Bronchial epithelial cell (primary cell): ENCODE measurements at places on chromosomes 12 and 14.
A peak's percentile ranks its signal among the peaks of the same experiment; 100 is the strongest.

DNA sequence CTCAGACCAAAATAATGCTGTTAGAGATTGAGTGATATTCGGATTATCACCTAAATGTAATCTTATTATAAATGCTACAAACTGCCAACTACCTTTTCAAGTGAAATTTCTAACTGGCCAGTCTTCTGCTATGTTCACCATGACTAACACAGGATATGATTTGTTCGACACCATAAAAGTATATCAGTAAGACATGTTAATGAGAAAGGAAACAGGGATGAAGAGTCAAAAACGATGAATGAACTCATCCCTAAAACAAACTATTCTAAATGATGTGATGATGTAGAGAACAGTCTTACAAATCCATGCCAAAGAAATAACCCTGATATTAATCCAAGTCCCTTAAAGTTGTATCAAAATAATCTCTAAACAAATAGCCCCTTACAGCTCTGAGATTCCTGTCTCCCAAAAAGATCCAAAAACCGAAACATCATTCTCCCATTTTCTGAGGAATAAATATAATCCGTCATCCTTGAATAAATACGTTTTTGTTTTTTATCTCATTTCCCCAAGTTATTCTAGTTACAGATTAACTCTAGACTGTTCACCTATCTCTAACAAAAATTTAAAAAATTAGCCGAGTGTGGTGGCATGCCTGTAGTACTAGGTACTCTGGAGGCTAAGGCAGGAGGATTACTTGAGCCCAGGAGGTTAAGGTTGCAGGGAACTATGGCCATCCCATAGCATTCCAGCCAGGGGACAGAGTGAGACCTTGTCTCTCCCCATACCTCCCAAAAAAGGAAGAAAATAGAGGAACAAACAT lies 9.1 kb downstream of the SCAF11 start:
- peak; percentile 65 for DNase-seq

GRCh38 chr12:57196956-57197355 lies 19.6 kb upstream of the NXPH4 start:
- no peak for DNase-seq

DNA sequence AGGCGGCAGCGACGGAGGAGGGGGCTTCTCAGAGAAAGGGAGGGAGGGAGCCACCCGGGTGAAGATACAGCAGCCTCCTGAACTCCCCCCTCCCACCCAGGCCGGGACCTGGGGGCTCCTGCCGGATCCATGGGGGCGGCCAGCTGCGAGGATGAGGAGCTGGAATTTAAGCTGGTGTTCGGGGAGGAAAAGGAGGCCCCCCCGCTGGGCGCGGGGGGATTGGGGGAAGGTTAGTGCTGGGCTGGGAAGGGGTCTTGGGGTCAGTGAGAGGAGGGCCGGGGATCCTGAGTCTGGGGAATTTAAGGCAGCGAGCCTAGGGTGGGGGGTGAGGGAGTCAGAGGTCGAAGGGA lies 203 bp downstream of the NFATC4 start:
- DNase-seq: no peak

- peak; percentile 70 for DNase-seq
These were observed 3.3 kb upstream of the CIPC start for GRCh38 chr14:77094672-77095284.

GRCh38 chr14:93654599-93654998 lies 133.7 kb downstream of the PRIMA1 start:
- DNase-seq: no peak

- no peak for DNase-seq
These were observed 43.5 kb downstream of the CMKLR1 start for GRCh38 chr12:108295641-108296040.

DNA sequence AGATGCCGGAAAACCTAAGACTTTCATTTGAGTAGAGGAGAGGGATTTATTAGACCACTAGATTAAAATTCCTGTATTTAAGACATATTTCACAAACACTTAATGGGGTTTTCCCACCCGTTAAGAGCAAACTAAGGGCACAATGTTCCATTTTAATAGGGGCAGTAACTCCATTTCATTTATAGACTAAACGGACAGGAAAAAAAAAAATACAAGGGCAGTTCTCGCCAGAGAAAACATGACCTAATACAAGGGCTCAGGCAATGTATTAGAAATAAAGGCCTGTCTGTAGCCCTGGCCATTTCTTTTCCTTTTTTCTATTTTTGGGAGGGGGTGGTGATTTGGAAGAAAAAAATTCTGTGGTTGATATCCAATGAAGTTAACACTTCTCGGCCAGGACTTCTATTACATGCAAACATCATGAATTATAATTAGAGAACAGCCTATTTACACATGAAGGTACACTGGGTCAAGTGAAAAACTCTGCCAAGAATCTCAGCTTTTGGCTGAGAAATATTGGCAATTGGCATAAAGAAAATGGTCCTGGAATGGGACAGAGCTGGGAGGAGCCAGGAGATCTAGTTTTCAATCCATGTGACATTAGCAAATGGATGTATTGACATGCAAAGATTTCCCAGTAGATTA lies 641.1 kb upstream of the TBX3 start:
- no peak for DNase-seq

DNA sequence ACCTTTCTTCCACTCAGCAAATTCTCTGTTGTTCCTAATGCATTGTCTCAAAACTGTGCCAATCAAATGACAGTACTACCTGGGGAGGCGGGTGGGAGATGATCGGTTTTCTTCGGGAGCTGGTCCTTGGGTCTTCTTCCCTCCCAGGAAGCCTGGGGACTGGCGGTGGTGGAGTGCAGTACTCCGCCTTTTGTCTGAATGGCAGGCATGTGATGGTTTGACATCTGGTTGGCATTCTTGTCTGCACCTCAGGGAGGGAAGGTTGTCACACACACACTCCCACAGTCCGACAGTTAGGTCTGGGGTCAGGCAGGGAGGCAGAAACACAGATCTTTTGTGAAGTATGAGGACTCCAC lies 114.8 kb downstream of the SNAPC1 start:
- DNase-seq: no peak

- no peak for DNase-seq
These were observed 353.8 kb downstream of the RAD51B start for GRCh38 chr14:68173227-68173972.

GRCh38 chr14:77220246-77221017 lies 38.8 kb downstream of the TMEM63C start:
- DNase-seq: no peak

DNA sequence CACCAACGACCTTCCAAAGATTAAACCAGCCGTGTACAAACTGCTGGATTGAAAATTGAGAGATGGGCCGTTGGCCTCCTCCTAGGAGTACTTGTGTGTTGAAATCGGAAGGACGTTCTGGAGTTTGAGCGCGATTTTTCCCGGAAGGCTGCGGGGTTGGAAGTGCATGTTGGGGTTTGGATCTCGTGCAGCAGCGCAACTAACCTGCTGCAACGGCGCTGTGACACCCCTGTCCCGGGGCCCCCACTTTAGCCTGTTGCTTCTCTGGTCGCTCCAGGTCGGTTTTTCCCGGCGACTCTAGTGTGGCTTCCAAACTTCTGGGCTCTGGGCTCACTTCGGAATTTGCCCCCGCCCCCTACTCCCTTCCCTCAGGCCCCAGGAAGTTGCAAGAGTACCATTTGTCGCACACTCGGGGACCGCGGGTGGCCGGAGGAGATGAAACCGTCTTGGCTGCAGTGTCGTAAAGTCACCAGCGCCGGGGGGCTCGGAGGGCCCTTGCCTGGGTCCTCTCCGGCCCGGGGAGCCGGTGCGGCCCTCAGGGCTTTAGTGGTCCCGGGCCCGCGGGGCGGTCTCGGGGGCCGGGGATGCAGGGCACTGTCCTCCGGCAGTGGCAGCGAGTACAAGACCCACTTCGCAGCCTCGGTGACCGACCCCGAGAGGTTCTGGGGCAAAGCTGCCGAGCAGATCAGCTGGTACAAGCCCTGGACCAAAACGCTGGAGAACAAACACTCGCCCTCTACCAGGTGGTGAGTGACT lies at the start of gene ACSS3:
TSS of gene ACSS3 (plus strand) at position 394 of the 756 bp plus-strand sequence. CDS start at position 436, 42 bp downstream.
- peak; percentile 4 for DNase-seq

DNA sequence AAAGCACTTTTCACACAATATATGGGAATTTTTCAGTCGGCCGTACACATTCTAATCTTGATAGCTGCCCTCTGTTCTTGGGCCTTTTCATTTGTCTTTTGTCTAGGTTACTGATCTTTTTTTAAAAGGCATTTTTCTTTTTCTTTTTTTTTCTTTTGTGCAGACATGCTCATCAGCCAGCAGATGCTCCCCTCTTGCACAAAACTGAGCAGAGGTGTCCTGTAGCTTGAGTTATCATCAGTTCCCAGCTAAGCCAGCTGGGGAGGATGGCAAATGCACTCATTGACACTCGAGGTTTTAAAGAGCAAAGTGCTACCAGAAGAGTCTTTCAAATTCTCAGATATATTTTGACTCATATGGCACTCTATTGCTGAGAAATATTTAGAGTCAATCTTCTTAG lies 913.9 kb upstream of the SEL1L start:
- DNase-seq: no peak

DNA sequence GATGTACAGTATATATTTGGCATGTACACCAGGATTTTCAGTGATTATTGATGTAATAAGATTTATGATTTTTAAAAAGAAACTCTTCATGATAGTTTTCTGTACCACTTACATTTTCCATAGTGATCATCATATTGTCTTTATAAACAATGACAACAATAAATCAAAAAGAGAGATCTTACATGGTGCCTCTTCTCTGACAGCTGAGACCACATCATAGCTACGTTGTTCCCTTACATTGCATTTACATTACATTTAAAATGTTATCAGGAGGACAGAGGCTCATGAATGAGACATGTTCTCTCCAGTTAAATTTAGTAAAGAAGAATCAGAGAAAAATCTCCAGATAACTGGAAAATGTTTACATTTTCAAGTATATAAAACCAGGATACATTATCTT lies 112.4 kb downstream of the PRKCH start:
- DNase-seq: no peak

DNA sequence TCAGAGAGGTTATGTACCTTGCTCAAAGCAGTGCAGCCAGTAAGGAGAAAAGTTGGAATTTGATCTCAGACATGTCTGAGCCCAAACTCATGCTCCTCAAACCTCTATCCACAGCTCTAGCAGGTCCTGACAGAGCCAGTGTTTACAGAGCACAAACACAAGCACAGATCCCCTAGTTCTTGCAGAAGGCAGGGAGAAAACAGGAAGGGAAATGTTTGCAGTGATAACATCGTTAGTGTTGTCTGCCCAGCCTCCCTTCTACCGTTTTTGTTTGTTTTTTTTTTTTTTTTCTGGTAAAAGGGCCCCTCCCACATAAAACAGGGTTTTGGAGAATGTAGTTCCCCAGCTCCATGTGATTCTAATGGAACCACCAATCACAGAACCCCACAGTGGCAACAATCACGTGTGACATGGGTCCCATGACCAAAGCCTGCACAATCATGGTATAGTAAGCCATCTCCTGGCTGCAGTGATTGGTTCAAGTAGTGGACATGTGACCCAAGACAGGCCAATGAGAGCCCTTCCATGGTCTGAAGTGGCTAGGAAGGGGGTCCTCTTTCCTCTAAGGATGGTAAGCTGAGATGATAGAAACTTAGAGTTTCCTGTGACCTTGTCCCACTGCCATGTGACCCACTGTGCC lies 513.4 kb downstream of the MED13L start:
- DNase-seq: peak; percentile 39

DNA sequence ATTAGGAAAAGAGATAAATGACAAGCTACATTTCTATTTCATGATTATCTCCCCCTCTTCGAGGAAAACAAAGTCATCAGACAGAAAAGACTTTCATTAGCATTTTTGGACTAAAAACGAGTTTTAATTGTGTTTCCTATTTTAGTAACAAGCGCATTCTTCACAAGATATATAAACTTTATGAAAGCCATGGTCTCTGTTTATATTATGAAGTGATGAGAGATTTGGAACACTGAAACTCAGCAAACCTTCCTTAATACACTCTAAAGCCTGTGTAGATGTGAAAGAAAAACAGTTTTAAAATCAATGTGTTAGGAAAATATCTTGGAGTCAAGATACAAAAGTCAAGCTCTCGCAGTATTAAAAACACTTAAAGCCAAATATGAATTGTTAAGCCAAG lies 539.1 kb downstream of the LRFN5 start:
- DNase-seq: no peak

DNA sequence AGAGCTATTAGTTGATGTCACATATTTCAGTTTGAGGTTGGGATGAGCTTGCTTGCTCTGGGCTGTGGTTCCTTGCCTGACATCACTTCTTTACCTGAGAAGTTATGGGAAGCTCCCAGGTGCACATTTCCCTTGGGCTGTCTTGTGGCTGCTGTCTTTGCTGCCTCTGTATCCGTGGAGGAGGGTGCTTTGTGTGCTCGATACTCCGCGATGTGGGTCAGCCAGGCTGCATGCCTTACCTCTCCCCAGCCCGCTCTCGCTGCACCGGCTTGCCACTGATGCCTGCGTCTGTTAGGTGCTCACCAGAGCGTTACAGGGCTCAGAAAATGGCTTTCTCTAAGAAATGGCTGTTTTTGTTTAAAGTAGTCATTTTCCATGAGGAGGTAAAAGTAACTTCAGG lies 19.6 kb downstream of the PELI2 start:
- no peak for DNase-seq

DNA sequence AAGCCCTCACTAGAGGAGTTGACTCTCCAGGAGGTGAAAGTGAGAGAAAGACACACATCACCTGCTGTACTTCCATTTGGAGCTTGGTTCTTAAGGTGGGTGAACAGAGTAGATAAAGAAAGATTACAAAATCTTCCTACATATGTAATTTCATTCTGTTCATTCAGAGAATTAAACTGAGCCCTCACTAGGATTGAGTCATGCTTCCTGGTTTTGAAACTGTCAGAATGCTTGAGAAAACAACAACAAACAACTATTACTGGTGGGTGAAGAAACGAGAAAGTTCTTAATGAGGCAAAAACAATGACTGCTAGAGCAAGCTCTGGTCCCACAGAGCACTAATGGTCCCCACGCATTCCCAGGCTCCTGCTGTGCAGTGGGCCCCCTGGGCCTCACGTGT lies 841.7 kb downstream of the VRK1 start:
- peak; percentile 37 for DNase-seq

GRCh38 chr12:6065131-6065862 lies 59.2 kb downstream of the VWF start:
- DNase-seq: no peak

DNA sequence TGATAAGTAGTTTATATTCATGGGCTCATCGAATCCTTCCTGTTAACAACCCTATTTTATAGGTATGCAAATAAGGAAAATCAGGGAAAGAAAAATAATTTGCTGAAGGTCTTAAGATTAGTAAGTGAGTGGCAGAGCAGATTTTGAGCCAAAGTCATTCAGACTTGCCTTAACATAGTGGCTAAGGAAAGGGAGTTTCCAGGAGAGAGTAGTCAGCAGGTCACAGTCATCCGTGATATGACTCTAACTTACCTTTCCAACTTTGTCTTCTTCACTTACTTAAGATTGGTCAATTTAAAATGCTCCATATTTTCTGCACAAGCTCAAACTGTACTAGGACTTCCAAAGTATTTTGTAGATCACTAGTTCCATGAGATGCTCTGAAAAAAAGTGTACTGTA lies 46.6 kb downstream of the AKAP6 start:
- peak; percentile 81 for DNase-seq

- peak; percentile 25 for DNase-seq
These were observed 1.0 kb downstream of the DGKA start for GRCh38 chr12:55931780-55932550.
